ENCODE measurements at places on chromosomes 11 and 22. TPM values are rescaled to one million over a fixed set of nuclear protein-coding genes. Genes with fewer than 3 reads are reported as not detected.

DNA sequence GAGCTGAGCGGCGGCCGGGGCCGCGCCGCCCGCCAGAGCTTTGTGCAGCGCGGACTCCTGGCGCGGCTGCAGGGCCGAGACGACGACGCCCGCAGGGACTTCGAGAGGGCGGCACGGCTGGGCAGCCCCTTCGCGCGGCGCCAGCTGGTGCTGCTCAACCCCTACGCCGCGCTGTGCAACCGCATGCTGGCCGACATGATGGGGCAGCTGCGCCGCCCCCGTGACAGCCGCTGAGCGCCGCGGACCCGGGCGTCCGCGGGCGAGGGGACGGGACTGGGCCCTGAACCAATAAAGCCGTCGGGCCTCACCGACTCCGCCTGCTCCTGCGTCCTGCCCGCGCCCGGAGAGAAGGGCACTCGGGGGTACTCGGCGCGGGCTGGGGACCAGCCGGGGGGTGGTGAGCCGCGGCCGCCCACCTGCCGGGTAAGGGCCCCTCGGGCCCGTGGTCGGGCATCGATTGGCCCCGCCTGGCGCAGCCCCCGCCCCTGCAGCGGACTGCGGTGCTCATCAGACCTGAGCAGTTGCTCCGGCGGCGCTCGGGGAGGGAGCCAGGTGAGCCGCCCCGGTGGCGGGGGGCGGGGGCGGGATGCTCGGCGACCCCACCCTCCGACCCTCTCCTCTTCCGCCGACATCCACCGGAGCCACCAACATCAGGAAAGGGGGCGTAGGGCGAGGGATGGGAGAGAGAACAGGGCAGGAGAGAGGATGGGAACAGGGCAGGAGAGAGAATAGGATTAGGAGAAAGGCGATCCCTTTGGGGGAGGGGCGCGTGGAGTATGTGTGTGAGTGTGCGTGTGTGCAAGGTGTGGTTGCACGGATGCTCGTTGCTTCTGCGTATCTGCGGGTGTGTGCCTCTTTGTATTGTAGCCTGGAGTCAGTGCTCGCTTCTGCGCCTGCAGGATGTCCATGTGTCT lies at the start of gene TMEM25:
TSS of gene TMEM25 (plus strand) at position 510 of the 914 bp plus-strand sequence. CDS start 610 bp downstream, outside the sequence.
- peak within 1 kb of the TSS; percentile 72 for H3K4me3 ChIP-seq
- H3K27ac ChIP-seq, result no peak within 1 kb of the TSS
- no peaks in the 10 kb centered on the region for H3K27me3 ChIP-seq
- no peaks in the 10 kb centered on the region for H3K36me3 ChIP-seq
- peaks cover 3% of the 10 kb centered on the region for H3K4me1 ChIP-seq
- peak; percentile 84 for DNase-seq

- H3K27ac ChIP-seq, result peak overlapping the region; percentile 65
- no peaks in the 10 kb centered on the region for H3K27me3 ChIP-seq
- peak overlapping the region; percentile 90 for H3K4me3 ChIP-seq
- H3K36me3 ChIP-seq, result no peaks in the 10 kb centered on the region
- H3K4me1 ChIP-seq, result peaks cover 5% of the 10 kb centered on the region
These were observed 813 bp upstream of the BTBD10 start for GRCh38 chr11:13463779-13464290.

DNA sequence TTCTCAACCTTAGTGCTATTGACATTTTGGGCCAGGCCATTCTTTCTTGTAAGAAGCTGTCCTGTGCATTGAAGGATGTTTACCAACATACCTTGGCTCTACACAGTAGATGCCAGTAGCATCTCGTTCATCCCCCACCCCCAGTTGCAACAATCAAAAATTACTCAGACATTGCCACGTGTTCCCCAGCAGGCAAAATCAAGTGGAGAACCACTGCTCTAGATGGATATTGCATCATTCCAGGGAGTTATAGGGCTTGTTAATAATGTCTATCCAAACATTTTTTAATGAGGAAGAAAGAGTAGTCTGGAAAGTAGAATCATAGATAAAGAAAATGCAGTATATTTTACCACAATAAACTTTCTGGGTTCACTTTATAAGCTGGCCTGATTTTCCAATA lies 64.1 kb downstream of the PRMT3 start:
- H3K27ac ChIP-seq, result no peak overlapping the region
- DNase-seq, result no peak
- H3K36me3 ChIP-seq, result no peaks in the 10 kb centered on the region
- no peak overlapping the region for H3K4me3 ChIP-seq
- H3K27me3 ChIP-seq, result no peaks in the 10 kb centered on the region
- no peaks in the 10 kb centered on the region for H3K4me1 ChIP-seq

DNA sequence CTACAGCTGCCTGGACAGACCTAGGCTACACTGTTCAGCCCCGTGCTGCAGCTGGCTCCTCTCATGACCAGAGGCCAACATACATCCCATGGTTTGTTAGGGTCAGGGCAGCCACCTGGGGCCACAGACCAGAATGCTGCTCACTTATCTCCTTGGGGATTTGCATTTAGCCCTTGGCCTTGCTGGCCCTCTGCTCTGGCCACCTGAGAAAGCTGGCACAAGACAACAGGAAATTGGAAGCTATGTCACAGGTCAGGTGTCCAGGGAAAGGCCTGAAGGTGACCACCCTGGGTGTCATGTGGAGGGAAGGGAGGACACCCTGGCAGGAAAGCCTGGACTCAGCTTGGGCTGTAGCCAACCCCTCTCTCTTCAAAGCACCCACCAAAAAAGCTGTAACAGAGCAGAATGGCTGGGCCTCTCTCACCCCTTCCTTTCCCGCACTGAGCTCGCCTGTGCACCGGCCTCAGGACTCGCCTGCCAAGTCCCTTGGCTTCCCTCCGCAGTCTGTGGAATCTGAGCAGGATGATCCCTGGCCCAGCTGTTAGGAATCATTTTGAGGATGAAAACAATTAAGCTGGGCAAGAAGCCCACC lies 86.3 kb downstream of the SNX19 start:
- peak; percentile 35 for DNase-seq
- H3K4me3 ChIP-seq, result no peak overlapping the region
- H3K36me3 ChIP-seq, result no peaks in the 10 kb centered on the region
- H3K27me3 ChIP-seq, result no peaks in the 10 kb centered on the region
- H3K27ac ChIP-seq, result no peak overlapping the region

Gene CASP5
- 0.91 TPM for total RNA-seq

Gene RTN4RL2
- 2.6 TPM for total RNA-seq

GRCh38 chr11:78392854-78393253 lies 24.8 kb downstream of the GAB2 start:
- DNase-seq, result peak; percentile 27
- no peaks in the 10 kb centered on the region for H3K4me1 ChIP-seq
- no peaks in the 10 kb centered on the region for H3K36me3 ChIP-seq

Gene KREMEN1
- 16.2 TPM for total RNA-seq

Gene PLA2G6
- total RNA-seq, result 61.6 TPM

Gene OR4A5
- not detected for total RNA-seq

Gene YPEL4
- total RNA-seq, result 0.82 TPM

DNA sequence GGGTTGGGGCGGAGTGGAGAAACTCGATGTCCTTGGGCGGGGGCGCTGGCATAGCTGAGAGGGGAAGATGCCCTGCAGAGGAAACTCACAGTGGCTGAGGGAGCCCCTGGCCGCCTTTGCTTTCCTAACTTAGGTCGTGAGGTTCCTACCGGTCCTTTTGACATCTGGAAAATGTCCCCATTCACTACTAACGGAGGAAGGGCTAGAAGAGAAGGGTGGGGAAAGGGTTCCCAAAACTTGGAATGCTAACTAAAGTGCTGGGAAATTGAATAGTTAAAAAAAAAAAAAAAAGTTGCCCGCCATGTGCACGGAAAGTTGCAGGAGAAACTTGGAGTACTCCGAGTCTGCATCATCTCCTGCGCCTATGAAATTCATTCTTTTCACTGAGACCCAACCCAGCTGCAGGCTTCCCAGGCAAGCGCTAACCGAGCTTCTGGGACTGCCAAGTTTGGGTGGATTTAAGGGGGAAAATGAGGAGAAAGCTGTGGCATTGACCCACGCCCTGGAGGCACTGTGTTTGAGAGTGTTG lies 796 bp downstream of the TIMP3 start:
- H3K4me3 ChIP-seq, result peak overlapping the region; percentile 88
- peak; percentile 52 for DNase-seq
- no peaks in the 10 kb centered on the region for H3K4me1 ChIP-seq
- no peaks in the 10 kb centered on the region for H3K36me3 ChIP-seq
- H3K27ac ChIP-seq, result peak overlapping the region; percentile 87
- H3K27me3 ChIP-seq, result no peaks in the 10 kb centered on the region

- no peak overlapping the region for H3K4me3 ChIP-seq
- H3K27me3 ChIP-seq, result no peaks in the 10 kb centered on the region
- no peak for DNase-seq
- H3K36me3 ChIP-seq, result no peaks in the 10 kb centered on the region
- H3K27ac ChIP-seq, result no peak overlapping the region
- H3K4me1 ChIP-seq, result no peaks in the 10 kb centered on the region
These were observed 35.0 kb upstream of the OR6M1 start for GRCh38 chr11:123841174-123841573.

Gene POU2AF1
- total RNA-seq, result 18.5 TPM

Gene LRRC74B
- not detected for total RNA-seq

GRCh38 chr22:33582822-33583400 lies 337.4 kb downstream of the LARGE1 start:
- DNase-seq, result no peak
- no peak overlapping the region for H3K4me3 ChIP-seq
- H3K36me3 ChIP-seq, result no peaks in the 10 kb centered on the region
- H3K4me1 ChIP-seq, result no peaks in the 10 kb centered on the region
- H3K27me3 ChIP-seq, result no peaks in the 10 kb centered on the region

GRCh38 chr11:76768088-76768908 lies 14.9 kb upstream of the TSKU start:
- peak overlapping the region; percentile 82 for H3K27ac ChIP-seq
- no peaks in the 10 kb centered on the region for H3K36me3 ChIP-seq
- H3K4me1 ChIP-seq, result peaks cover 53% of the 10 kb centered on the region
- no peaks in the 10 kb centered on the region for H3K27me3 ChIP-seq
- H3K4me3 ChIP-seq, result peak overlapping the region; percentile 36

DNA sequence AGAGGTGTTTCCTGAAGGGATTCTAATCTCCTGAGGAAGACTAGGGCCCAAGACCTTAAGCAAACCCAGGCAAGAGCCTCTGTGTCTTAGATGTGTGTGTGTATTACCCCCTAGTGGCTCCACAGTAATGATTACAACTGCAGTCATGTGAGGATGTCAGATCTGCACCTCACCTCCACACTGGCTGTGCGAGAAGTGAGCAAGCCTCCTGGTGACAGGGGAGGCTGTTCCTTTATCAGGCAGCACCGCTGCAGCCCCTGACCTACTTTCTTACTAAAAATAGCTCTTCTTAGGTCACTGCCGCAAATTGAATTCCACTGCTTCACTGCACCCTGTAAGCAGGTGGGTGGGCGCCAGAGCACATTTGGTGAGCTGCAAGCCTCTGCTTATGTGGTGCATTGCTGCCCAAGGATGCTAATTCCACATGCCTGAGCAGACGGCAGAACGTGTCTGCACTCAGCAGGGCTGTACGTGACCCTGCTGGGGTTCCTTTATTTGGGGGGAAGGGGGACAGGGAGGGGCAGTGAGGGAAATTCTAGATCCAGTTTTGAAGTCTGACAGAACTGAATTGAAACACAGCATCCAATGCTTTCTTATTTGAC lies 112.4 kb downstream of the KCNC1 start:
- H3K36me3 ChIP-seq, result no peaks in the 10 kb centered on the region
- peak; percentile 44 for DNase-seq
- H3K4me1 ChIP-seq, result no peaks in the 10 kb centered on the region

GRCh38 chr11:75938543-75938942 lies 123.5 kb downstream of the UVRAG start:
- peaks cover 3% of the 10 kb centered on the region for H3K4me1 ChIP-seq

DNA sequence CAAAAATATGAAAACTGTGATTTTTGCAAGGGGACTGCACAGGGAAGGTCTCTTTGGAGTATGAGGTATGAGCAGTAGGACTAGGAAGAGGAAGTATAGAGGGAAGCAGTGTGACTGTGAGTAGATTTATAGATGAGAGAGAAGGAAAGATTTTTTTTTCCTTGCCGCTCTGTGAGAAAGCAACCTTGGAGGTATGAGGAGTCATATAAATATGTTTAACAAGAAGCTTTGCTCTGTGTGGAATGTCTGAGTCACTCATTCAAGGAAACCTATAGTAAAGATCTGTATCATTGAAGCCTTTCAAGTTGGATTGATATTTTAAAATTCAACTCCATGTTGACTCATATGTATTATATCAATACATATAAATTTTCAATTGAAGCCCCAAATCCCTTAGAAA lies 26.2 kb downstream of the DNHD1 start:
- H3K4me1 ChIP-seq, result no peaks in the 10 kb centered on the region
- H3K36me3 ChIP-seq, result peaks cover 7% of the 10 kb centered on the region
- H3K4me3 ChIP-seq, result no peak overlapping the region
- no peak for DNase-seq

DNA sequence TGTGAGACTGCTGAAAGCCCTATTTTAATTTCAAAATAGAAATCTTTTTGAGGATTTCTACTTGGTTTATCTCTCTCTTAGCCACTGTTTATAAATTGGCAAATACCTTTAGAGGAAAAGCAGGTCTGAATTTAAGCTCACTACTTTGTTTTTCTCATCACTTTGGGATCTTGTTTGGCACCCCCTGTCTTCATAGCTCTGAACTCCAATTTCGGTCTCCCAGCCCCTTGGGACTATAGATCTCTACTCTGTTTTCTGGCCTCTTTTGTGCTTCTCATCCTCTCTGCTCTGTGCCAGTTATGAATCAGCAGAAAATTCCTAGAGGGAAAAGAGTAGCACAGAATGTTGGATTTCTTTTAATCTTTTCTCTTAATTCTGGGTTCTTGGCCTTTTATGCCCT lies 118.3 kb downstream of the CYP2R1 start:
- no peak overlapping the region for H3K27ac ChIP-seq
- no peak for DNase-seq
- no peak overlapping the region for H3K4me3 ChIP-seq
- H3K4me1 ChIP-seq, result no peaks in the 10 kb centered on the region

DNA sequence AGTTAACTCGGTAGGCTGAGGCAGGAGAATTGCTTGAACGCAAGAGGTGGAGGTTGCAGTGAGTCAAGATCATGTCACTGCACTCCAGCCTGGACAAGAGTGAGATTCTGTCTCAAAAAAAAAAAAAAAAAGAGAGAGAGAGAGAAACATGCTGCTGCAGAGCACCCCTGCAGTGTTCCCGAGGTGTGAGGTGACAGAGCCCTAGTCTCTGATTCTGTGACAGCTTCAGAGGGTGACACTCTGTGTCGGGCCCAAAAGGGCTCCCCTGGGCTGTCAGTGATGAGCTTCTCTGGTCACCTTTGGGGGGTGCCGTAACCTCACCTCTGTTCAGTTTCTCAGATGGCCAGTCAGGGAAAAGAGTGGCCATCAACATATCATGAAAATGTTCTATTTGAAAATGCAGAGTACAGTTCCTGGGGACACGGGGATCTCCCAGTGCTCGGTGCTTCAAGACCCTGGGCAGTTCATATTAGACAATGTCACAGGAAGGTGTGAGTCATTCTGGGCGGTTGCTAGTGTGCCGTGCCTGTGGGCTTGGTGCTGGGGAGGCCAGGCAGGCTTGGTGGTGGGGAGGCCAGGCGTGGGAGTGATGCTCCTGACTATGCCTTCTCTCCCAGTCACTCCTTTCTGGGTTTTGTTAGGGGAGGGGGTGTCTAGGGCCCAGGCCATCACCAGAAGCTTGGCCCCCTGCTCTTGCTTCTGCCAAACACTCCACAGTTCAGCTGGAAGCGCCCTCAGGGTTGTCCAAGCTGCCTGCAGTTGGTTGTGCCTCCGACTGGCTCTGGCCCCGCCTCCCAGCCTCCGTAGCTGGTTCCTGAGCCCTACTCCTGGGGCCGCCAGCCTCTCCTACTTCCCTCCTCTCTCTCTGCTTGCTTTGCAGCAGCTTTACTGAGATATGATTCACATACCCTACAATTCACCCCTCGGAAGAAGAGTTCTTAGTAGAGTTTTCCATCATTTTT lies 52.5 kb upstream of the CLDN5 start:
- no peaks in the 10 kb centered on the region for H3K4me1 ChIP-seq
- H3K27ac ChIP-seq, result no peak overlapping the region
- no peaks in the 10 kb centered on the region for H3K36me3 ChIP-seq
- no peaks in the 10 kb centered on the region for H3K27me3 ChIP-seq
- H3K4me3 ChIP-seq, result no peak overlapping the region

Gene UBQLNL
- total RNA-seq, result 0.69 TPM

Gene SLCO2B1
- total RNA-seq, result 117 TPM

Gene AP2A2
- 144 TPM for total RNA-seq

Gene TIMM10B
- 44.7 TPM for total RNA-seq
